ENCODE measurements at places on chromosomes 6 and 20.

GRCh38 chr6:11403035-11403601 lies 134.4 kb upstream of the TMEM170B start:
- DNase-seq, result no peak

DNA sequence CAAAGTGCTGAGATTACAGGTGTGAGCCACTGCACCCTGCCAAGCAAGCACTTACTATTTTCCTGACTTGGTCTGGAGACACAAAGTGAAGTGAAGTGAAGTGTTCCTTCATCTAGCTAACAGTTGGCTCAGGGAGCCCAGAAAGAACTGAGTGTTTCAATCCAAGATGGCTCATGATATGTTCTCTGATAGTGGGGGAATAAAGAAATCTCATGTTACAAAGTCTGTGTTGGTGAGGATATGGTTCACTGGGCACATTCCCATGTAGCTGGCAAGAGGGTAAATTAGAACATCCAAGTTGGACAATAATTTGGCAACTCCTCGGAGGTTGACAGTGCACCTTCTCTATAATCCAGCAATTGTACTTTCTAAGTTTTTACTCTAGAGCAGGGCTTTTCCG lies 5.0 kb upstream of the ITPR3 start:
- DNase-seq, result no peak

- DNase-seq, result no peak
These were observed 1.8 kb upstream of the TTBK1 start for GRCh38 chr6:43241446-43241845.

GRCh38 chr6:155709262-155709661 lies 253.6 kb upstream of the NOX3 start:
- no peak for DNase-seq

GRCh38 chr20:53128004-53128403 lies 155.8 kb downstream of the TSHZ2 start:
- no peak for DNase-seq

- no peak for DNase-seq
These were observed 29.5 kb downstream of the CDYL start for GRCh38 chr6:4805553-4806336.

GRCh38 chr6:17584241-17584803 lies 15.8 kb upstream of the FAM8A1 start:
- peak; percentile 25 for DNase-seq

- DNase-seq, result no peak
These were observed 132.2 kb upstream of the RREB1 start for GRCh38 chr6:6975459-6976111.

DNA sequence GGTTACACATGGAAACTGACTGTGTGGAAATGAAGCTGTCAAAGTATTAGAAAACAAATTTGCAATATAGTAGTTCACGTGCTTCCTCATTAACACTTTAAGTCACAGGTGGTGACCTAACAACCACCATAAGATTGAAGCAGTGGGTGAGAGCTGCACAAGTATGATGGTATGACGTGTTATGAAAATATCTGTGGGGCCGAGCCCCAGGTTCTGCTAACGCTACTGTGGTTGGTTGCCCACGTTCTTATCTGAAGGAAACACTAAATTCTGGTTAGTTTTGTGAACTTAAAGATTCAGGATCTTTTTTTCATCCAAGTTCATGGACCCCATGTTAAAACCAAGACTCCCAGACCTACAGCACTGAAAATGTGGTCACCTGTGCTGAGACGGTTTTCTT lies 243.0 kb upstream of the RIN2 start:
- no peak for DNase-seq

GRCh38 chr6:169527306-169527705 lies 174.5 kb downstream of the WDR27 start:
- no peak for DNase-seq

DNA sequence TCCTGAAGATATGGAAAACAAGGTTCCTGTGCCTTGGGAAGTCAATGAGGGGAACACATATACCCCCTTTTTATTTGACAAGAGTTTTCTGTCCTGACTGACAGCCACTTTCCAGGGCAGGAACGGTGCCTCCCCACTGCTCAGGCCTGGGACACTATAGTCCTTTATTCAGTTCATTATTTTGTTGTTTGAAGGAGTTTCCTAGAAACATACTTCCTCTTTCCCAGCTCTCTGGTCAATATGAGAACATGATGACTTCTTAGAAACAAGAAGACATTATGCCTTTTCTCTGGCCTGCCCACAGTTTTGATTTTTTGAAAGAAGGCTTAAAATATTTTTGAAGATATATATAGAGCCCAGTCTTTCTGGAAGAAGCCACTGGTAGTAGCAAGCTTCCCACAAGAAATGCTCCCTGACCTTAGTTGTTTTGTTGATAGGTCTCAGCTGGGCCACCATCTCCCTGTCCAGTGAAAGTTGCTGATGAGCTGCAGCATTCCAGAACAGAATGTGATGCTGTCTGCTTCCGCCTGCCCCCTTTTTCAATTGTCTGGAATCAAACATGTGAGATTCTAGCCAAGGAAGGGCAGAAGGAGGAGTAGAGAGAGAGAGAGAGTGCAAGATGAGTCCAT lies 350.0 kb upstream of the PRND start:
- no peak for DNase-seq

DNA sequence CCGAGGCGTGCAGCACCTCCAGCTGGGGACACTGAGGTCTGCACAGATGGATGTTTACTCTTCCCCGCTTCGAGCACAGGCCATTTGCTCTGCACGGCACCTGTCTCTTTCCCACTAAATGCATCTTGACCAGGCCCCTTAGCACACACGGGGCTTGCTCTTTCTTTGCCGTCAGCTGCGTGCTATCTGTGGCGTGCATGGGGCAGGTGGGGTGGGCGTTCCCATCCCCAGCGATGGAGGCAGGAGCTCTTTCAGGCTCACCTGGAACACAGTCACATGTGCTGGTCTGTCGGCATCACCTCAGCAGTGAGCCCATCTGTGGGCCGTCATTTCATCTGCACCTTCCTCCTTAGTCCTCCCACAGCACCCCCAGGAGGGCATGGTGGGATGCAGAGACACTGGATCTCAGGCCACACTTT lies 35.1 kb downstream of the RBM38 start:
- DNase-seq, result no peak

GRCh38 chr6:81475646-81476045 lies 276.8 kb downstream of the TENT5A start:
- DNase-seq, result no peak

DNA sequence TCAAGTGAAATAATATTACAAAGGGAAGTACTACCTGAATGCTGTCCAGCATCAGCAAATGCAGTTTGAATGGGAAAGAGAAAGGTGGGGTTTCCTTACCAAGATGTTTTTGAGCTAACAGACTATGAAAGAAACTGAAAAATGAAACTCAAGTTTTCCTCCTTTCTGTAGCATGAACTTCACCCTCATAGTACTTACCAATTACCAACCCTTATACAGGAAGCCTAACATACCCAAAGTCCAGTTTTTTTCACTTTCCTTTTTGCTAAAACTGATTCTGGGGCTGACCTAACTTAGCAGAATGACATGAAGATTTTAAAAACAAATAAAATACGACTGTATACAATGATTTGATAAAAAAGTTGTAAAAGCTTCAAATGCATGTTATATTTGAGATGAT lies 5.2 kb downstream of the ZNFX1 start:
- DNase-seq, result peak; percentile 17

GRCh38 chr20:56925082-56925830 lies 296.1 kb downstream of the TFAP2C start:
- no peak for DNase-seq

GRCh38 chr6:79657238-79657637 lies 26.1 kb downstream of the SH3BGRL2 start:
- DNase-seq, result no peak

DNA sequence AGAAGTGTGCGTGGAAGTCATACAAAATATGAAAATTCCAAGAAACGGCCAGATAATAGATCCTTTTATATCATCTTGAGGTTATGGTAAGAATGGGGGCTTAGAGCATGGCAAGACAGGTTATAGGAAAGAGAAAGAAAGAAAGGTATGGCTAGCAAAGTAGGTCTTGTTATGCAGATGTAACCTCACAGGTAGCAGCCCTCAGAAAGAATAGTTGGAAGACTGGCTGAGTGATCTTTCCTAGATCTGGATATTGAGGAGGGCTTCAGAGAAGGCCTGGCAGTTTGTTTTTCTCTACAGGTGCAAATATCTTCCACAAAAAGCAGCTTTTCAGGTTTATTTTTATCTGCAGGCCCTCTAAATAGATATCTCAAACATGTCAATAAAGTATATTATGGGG lies 679.5 kb downstream of the KHDRBS2 start:
- DNase-seq, result no peak

- DNase-seq, result no peak
These were observed 354.6 kb downstream of the RNF144B start for GRCh38 chr6:18741741-18742140.

DNA sequence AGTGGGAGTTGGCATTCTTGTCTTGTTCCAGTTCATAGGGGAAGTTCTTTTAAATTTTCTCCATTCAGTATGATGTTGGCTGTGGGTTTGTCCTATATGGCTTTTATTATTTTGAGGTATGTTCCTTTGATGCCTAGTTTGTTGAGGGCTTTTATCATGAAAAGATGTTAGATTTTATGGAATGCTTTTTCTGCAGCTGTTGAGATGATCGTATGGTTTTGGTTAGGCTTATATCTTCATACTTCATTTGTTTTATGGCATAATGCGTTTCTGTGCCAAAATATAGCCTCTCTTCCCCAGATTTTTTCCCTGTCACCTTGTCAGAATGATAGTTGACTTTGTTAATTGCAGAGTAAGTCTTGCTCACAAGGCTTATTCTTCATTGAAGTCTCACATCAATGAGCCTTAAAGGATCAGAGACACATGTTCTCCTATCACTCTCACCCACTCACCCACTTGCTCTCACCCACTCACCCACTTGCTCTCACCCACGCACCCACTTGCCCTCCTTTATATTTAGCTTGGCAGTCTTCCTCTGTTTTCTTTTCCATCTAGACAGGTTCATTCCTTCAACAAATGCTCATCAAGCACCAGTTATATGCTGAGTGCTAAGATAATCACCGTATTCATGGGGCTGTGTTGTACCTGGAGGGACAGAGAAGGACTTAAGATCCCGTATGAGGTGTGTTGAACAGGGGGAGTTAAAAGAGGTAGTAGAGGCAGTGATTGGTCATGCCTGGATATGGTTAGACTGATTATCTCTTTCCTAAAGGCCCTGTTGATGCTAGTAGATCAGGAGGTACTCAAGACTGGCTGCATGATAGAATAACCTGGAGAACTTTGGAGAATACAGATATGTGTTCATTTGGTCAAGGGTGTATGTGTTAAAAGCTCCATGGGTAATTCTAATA lies 19.3 kb downstream of the UST start:
- no peak for DNase-seq

DNA sequence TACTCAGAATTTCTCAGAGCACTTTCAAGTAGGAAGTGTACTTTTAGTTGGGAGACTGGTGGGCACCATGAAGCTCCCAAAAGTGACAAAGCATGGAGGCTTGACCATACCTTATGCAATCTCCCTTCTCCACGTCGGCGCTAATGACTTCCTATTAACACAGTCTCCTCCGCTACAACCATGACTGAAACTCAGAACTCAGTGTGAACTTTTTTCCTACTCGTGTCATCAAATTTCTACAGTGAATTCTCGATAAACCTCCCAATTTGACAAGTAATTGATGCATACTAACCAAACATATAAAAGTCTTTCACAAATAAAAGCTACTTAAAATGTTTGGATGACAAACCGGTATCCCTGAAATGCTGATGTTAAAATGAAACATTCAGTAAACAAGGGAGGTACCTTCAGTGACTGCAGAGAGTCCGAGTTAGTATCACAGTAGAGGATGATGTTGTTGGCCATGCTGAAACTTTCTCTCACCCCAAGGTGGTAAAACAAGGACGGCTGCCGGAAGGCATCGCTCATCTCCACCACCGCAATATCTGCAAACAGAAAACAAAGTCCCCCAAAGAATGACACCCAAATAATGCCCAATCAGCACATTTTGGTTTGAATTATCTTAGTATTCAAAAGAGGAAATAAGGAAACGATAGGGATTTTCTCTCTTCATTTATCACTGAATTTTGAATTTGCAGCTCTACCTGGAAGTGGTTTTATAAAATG lies 72.1 kb downstream of the MAP3K5 start:
- peak; percentile 18 for DNase-seq

DNA sequence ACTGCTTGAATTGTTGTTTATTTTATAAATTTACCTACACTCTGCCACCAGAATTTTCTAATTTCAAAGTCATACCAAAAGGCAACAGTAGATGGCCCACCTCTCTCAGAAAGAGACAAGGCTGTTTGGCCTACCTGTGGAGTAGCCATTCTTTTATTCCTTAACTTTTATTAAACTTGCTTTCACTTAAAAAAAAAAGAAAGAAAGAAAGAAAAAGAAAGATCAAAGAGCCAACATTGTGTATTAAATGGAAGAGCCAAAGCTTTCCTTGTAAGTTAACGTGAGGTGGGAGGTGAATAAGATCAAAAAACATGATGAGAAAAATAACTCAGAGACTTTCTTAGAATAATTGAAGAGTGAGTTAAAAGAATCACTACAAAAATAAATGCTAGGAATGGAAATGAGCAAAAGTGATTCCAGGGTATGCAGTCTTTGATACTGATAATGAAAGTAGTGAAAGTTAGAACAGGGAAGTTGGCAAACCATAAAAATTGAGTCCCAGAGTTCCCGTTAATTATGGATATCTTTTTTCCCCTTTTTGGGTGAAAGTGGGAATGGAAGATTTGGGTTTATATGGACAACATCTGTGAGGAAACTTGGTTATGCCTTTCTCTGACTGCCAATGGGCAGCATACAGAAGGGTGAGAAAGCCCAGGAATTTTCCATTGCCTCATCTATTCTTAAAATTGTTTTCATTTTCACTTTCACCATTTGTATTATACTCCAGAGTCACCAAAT lies 35.9 kb upstream of the MYB start:
- peak; percentile 65 for DNase-seq

DNA sequence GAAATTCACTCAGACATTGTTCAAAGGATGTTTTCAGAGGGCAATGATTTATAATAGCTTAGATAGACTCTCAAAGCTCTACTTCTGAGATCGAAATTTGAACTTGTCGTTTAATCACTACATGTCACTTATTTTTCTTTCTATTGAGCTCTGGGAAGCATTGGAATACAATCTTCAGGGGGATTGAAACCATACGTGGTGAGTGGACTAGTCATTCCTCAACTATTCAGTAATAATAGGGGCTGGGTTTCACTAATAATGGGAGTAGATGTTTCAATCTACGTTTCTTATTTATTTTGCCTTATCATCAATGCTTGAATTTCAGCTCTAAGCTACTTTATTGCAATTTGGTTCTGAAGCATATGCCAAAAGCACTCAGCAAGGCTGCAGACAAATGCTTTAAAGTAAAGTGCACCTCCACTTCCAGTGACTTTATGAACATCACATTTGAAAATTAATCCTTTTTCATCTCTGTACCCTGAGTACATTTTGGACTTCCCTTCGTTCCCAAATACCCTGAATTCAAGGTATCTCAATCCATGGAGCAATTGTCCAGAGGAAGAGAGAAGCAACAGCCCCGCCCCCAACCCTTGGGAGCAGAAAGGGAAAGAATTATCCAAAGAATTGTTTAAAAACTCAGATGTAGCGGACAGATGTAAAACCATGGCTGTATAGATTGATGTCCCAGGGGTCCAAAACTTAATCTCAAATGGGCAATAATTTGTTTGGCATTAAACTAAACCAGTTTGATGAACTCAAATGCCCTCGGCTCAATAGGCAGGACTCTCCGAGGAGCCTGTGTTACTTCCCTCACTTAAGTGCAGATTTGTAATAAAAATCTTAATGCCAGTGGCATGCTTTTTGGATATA lies 68.1 kb downstream of the HFE start:
- no peak for DNase-seq

GRCh38 chr6:123380257-123380656 lies 256.5 kb downstream of the TRDN start:
- no peak for DNase-seq

GRCh38 chr6:128719786-128720185 lies 163.2 kb upstream of the LAMA2 start:
- DNase-seq, result no peak
